ENCODE measurements at places on chromosomes 4 and X.

GRCh38 chrX:133401536-133401935, 13.8 kb downstream of the GPC4 start:
- no peak for DNase-seq

GRCh38 chrX:151704041-151704663, 8.9 kb downstream of the PRRG3 start:
- DNase-seq = no peak

DNA sequence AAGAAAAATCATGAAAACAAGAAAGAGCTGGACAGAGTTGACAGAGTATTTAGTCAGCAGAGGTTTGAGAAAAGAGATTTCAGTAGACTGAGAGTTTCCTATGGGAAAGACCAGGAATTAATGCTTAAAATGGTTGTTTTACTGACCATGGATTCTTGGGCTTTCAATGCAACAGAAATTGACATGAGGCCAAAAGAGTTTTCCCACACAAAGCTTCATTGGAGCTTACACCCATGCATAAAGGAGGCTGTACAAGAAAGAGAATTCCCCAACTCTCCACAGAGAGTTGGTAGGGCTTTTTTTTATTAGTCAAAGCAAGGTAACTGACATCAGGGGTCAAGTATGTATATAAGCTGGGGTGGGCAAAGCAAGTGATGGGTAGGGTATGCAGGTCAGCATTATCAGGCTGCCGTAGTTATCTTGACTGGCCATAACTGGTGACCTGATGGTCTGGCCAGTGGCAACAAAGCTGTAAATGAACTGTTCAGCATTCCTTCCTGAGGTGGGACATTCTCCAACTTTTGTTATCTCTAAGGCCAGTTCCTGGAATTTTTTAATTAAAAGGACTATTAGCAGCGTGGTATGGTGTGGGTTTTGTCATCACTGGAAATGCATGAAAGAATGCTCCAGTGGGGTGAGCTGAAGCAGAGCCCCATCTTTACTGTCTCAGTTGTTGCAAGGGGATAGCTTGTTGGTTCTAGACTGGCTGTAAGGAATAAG, 117.0 kb downstream of the ADAM29 start:
- DNase-seq = no peak

DNA sequence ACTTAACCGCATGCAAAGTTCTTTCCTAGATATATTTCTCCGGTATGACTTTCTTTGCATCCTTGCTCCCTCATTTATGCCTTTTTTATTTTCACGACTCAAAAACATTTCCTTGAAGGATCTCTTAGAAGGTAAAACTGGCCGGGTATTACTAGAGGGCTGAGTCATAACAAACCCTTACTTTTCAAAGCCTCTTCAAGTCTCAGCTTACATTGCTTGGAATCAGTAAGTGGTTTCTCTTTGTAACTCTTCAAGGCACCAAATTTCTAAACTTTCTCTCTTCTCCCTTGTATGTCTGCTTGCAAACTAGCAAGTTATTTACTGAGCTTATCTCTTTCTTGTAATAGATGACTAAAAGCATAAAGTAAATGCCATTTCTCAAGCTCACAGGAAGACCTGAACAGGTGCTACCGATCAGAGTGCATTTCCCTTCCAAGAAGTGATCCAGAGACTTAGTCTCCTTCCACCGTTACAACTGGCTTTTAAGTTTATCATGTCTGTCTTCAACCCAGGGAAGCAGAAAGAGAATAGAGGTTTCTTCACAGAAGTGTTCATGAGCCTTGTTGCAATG, 75.5 kb downstream of the ANXA10 start:
- no peak for DNase-seq

DNA sequence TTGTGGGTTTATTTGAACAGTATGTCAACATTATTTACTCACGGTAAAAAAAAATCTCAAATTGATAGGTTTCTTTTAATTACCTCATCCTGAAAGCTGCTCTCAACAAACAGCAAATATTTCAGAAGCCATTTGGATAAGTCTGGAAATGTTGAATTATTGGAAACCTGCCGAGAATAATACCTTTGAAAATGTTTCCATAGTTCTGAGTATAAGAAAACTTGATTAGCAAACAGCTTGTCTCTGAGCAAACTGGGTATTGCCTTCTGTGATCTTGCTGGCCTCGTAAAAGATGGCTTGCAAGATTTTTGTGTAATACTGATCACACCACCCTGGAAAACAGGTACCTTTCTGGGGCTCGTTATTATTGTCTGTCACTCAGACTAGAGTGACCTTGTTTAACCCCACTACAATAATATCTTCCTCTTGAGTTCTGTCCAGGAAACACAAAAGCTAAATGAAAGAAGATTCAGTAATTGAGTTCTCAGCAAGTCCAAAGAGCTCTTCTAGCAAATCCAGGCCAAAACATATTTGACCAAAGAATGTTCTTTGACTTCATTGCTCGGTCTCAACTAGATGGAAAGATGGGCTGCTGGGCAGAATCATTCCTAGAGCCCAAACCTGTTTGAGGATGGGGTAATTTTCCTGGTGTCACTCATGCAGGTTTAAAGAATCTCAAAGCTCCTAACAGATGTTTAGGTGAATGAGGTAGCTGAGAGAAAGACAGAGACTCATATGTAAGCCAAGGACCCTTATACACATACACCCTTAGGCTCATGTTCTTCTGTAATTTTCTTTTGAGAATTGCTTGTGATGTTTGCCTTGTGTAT, 255.6 kb upstream of the JADE1 start:
- DNase-seq = no peak

- no peak for DNase-seq
Measured at GRCh38 chr4:154361450-154361849, 130.1 kb downstream of the DCHS2 start.

DNA sequence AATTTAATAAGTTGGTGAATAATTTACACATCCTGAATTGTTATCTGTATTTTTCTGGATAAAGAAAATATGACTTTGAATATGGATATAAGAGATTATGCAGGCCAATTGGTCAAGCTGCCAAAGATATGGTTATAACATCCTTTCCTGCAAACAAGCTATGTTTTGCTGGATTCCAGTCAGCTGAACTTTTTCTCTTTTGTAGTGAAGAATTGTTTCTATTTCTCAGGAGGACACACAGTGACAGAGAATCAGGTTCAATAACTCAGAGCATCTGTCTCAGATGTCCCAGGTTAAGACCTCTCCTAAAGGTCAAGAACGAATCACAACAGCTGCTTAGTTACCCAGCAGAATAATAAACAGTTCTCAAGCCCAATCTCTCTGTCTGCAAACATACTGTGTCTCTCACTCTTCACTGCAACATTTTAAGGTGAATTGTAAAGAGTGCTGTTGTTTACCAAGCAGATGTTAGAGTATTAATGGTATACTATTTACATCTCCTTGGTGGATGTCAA, 189.5 kb upstream of the ANKRD50 start:
- DNase-seq = no peak

DNA sequence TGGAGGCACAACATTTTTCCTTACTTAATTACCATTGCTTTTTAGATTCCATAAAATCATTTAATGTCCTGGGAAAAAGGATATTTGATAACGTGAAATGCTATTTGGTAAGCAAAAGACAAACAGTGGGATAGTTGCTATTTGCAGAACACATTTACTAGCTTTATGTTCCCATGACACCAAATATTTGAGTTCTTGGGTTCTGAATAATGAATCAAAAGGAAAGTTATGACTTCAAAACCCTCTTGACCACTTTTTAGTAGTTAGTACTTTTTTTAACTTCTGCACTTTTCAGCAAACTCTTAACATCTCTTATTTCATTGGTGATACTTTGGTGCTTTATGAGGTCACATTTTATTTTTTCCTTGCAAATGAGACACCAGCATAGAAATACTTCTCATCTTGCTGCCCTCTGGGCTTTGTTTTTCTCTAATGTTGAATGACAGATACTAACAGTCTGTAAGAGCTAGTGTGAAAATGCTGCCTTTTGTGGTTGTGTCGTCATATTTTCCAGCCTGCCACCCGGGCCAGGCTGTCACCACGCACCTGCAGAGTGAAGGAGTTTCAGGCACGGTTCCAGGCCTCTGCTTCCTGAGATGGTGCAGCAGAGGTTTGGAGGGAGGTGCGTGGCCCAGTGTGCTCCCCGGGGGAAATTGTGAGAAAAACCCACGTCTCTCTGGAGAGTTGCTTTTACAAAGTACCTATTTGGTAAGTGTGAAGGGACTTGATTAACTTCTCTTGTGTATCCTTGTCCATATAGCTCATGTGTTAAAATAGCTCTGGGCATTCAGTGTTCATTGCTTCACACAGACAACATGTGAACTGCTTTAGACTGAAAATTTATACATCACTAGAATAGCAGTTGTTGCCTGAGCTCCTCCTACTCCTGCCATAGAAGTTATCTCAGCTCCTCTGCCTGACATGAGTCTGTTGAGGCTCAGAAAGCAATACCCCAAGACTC, 34.7 kb downstream of the MSL3 start:
- DNase-seq = no peak

- DNase-seq = no peak
Measured at GRCh38 chr4:164935363-164935762, 42.1 kb downstream of the TRIM61 start.

- no peak for DNase-seq
Measured at GRCh38 chrX:130916636-130917422, 13.8 kb upstream of the ENOX2 start.

GRCh38 chr4:1622238-1622637, 61.9 kb downstream of the FAM53A start:
- DNase-seq = no peak

DNA sequence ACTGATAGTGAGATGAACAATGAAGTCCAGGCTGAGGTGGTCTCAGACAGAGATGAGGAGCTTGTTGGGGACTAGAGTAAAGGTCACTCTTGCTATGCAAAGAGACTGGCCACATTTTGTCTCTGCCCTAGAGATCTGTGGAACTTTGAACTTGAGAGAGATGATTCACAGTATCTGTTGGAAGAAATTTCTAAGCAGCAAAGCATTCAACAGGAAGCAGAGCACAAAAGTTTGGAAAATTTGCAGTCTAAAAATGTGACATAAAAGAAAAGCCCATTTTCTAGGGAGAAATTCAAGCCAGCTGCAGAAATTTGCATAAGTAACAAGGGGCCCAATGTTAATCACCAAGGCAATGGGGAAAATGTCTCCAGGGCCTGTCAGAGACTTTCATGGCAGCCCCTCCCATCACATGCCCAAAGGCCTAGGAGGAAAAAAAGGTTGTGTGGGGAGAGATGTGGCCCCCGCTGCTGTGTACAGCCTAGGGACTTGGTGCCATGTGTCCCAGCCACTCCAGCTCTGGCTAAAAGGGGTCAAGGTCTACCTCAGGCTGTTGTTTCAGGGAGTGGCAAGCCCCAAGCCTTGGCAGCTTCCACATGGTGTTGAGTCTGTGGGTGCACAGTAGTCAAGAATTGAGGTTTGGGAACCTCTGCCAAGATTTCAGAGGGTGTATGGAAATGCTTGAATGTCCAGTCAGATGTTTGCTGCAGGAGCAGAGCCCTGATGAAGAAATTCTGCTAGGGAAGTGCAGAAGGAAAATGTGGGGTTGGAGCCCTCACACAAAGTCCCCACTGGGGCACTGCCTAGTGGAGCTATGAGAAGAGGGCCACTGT, 262.8 kb downstream of the DKK2 start:
- DNase-seq = no peak

GRCh38 chr4:18931643-18932377, 910.3 kb upstream of the LCORL start:
- no peak for DNase-seq

GRCh38 chr4:175443547-175443946, 368.5 kb downstream of the GPM6A start:
- no peak for DNase-seq

DNA sequence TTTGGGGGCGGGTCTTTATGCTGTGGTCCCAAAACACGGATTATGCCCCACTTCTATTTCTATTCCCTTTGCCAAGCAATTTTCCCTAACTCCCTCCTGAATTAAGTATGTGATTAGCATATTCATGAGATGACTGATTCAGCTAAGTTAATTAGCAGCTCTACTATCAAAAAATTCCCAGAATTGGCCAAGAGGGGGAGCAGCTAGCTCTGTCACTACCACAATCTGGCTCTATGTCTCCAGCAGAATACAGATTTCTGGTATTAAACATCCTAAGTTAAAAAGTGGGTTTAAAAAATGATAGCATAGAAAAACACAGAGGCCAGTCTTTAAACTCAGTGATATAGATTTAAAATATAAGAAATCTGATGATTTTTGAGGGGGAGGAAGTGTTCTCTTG, 80.3 kb downstream of the GPC4 start:
- DNase-seq = no peak

DNA sequence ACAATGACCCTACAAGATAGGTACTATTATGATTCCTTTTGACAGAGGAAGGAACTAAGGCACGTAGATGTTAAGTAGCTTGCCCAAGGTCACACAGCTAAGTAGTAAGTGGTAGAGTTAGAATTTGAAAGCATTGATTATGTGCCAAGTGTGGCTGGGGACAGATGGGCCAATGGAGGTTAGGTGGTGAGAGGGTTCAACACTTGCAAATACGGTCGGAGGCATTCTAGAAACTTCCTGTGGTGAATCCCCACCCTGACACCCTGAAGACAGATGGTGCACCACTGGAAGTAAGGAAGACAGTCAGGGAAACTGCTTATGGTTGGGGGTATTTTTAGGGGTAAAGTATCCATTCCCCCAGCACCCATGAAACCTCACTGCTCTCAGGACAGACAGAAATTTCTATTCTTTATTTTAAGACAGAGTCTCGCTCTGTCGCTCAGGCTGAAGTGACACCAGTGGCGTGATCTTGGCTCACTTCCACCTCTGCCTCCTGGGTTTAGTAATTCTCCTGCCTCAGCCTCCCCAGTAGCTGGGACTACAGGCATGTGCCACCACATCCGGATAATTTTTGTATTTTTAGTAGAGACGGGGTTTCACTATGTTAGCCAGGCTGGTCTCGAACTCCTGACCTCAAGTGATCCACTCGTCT, 142.5 kb downstream of the RASL11B start:
- no peak for DNase-seq

GRCh38 chr4:1246111-1246881, 2.6 kb downstream of the CTBP1 start:
- peak; percentile 35 for DNase-seq

- DNase-seq = no peak
Measured at GRCh38 chrX:2145692-2146367, 354.9 kb downstream of the DHRSX start.

- DNase-seq = no peak
Measured at GRCh38 chrX:53281963-53282695, 745 bp upstream of the IQSEC2 start.

DNA sequence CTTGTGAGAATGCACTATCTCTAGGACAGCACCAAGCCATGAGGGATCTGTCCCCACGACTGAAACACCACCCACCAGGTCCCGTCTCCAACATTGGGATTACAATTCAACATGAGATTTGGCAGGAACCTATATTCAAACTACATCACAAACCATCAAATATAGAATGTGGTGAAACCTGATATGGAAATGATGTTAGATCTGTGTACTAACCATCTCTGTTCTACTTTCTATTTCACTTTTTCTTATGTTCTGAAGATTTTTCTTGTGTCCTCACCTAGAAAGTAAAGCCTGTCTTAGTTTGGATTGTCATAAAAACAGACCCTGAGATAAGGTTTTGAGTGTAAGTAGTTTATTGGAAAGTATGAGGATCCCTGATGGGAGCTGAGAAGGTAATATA, 37.8 kb upstream of the TACR3 start:
- DNase-seq = no peak

- no peak for DNase-seq
Measured at GRCh38 chrX:103453655-103454054, 65.6 kb downstream of the RAB40A start.

Data from HuH-7.5 (cell line).